Heart right ventricle (tissue), 16 donors: ENCODE measurements at places on chromosomes 5 and 9.

- no peak for DNase-seq
Measured at GRCh38 chr9:9791611-9792010, 821.2 kb downstream of the PTPRD start.

- DNase-seq: no peak
Measured at GRCh38 chr9:15304632-15305031, 2.4 kb downstream of the TTC39B start.

- peak; percentile 87 for DNase-seq
Measured at GRCh38 chr9:35658137-35658967, at the start of gene CCDC107. TSS of gene CCDC107 (plus strand) at chr9:35658292. CDS start at chr9:35658380, 88 bp downstream.

DNA sequence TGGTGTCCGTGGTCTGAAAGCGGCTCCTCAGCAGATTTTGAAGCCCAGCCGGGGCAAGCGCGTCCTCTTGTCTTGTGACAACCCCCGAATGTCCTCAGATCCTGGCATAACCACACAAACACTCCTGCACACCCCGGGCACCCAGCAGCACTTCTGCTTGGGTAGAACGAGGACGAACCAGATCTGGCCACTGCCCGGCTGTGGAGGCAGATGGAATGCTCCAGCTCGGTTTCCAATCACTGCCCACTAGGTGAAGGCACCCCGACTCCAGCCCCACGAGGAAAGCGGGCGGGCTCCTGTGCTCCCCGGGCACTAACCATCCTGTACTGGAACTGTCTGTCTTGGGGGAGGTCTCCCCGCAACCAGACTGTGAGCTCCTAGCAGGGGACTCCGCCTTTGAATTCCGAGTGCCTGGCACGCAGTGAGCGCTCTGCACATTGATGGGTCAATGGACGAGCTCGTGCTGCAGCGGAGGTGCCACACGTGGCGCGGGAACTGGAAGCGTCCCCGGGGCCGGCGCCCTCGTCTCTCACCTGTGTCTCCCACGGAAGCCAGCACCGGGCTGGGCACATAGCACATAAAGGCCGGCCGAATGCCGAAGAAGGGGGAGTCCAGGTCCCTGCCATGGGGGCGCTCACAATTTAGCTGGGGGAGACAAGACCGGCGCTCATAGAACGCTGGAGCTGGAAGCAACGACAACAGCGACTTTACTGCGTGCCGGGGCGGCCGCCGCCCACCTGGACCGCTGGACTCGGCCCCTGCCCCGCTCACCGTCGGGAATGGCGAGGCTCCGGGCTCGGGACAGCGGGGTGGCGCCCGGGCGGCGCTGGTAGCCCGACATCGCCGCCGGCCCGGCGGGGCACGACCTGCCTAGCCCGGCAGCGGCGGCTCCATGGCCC lies 608 bp downstream of the ENTR1 start:
- no peak for DNase-seq
